ENCODE measurements at places on chromosomes 6 and 20. TPM values are rescaled to one million over a fixed set of nuclear protein-coding genes. Genes with fewer than 3 reads are reported as not detected.
A peak's percentile ranks its signal among the peaks of the same experiment; 100 is the strongest.

- H3K27me3 ChIP-seq: peaks cover 9% of the 10 kb centered on the region
- H3K4me3 ChIP-seq: no peak overlapping the region
- no peaks in the 10 kb centered on the region for H3K4me1 ChIP-seq
- H3K36me3 ChIP-seq: no peaks in the 10 kb centered on the region
- DNase-seq: no peak
- no peak overlapping the region for H3K27ac ChIP-seq
Observed at GRCh38 chr20:38325905-38326304, 20.4 kb upstream of the LBP start.

DNA sequence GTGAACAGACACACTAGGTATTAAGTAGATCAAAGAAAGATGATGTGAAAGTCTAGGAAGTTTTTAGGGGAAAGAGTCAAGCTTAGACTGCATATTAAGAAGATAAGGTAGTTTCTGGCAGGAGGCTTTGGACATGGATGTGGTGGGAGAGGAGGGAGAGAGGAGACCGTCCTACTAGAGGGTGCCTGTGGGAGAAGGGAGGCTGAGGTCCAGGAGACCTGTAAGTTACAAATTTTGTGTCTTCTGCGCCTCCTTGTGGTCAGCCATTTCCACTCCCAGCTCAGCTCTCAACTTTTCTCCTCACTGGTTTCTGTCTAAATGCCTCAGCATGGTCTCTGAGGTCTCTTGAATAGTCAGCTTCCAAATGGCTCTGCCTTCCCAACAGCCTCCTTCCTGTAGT, 193.5 kb downstream of the UNC5CL start:
- H3K27me3 ChIP-seq: peaks cover 11% of the 10 kb centered on the region
- H3K27ac ChIP-seq: no peak overlapping the region
- no peak overlapping the region for H3K4me3 ChIP-seq
- peak; percentile 10 for DNase-seq
- H3K36me3 ChIP-seq: no peaks in the 10 kb centered on the region

GRCh38 chr6:34295721-34296120, 46.9 kb upstream of the SMIM29 start:
- no peaks in the 10 kb centered on the region for H3K4me1 ChIP-seq
- H3K4me3 ChIP-seq: no peak overlapping the region
- H3K36me3 ChIP-seq: peaks cover 6% of the 10 kb centered on the region
- H3K27ac ChIP-seq: no peak overlapping the region

- DNase-seq: no peak
- H3K27me3 ChIP-seq: no peaks in the 10 kb centered on the region
- peaks cover 10% of the 10 kb centered on the region for H3K36me3 ChIP-seq
- no peak overlapping the region for H3K4me3 ChIP-seq
Observed at GRCh38 chr6:37309046-37309445, 44.7 kb upstream of the RNF8 start.

DNA sequence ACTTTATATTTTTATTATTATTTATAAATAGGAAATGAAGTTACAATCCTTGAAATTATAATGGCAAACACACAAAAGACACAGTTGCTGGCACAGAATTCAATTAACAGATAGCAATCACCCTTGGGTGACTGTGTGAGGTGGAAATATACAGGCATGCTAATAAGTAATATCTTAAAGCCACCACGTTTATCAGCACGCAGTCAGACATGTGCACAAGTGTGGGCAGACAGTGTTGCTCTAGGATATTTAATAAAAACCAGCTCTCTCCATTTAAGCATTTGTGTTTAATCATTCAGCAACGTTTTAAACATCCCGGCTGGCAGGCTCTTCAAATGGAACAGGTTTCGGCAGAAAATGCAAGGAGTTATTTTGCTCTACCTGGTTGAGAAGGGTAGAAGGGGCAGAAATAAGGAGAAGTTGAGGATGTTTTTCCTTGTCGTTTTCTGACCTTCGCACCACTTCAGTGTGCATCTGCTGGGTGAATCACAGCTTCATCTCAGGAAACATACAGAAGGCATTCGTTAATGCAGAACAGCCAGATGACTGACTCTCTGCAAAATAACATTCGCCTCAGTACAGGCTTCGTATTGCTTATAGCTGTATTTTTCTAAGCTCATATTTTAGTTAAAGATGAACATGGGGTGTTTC, 585.1 kb downstream of the QKI start:
- H3K4me1 ChIP-seq: peaks cover 4% of the 10 kb centered on the region
- H3K36me3 ChIP-seq: no peaks in the 10 kb centered on the region
- no peak overlapping the region for H3K27ac ChIP-seq
- DNase-seq: no peak
- H3K27me3 ChIP-seq: no peaks in the 10 kb centered on the region

DNA sequence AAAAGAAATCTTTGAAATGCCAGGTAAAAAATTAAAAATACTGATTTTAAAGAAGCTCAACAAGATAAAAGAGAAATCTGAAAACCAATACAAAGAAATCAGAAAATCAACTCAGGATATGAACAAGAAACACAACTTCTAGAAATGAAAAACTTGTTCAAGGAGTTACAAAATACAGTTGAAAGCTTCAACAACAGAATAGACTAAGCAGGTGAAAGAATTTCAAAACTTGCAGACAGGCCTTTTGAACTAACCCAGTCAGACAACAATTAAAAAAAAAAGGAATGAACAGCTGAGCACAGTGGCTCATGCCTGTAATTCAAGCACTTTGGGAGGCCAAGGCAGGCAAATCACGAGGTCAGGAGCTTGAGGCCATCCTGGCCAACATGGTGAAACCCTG, 57.8 kb downstream of the PDSS2 start:
- no peak overlapping the region for H3K27ac ChIP-seq
- no peaks in the 10 kb centered on the region for H3K4me1 ChIP-seq
- no peaks in the 10 kb centered on the region for H3K36me3 ChIP-seq
- no peaks in the 10 kb centered on the region for H3K27me3 ChIP-seq

DNA sequence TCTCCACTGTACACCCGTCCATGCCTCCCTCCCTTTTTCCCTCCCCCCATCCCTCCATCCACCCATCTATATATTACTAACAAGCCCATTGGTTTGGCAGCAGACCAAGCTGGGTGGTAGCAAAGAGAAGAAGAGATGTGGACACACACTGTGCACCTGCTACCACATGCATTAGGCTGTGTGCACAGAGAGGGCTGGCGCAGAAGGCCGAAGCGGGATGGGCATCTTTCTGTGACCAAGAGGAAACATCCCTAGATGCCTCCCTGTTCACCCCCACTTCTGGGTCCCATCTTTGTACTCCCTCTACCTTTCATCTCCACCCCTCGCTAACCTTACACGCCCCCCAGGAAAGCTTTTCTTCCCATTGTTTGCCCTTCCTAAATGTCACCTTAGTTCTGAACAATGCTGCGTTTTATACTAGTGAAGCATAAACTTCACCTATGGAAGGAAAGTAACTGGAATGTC, 64.9 kb upstream of the AFDN start:
- no peaks in the 10 kb centered on the region for H3K36me3 ChIP-seq
- DNase-seq: no peak
- no peak overlapping the region for H3K4me3 ChIP-seq
- H3K27me3 ChIP-seq: peaks cover 4% of the 10 kb centered on the region
- no peaks in the 10 kb centered on the region for H3K4me1 ChIP-seq
- H3K27ac ChIP-seq: no peak overlapping the region

- no peaks in the 10 kb centered on the region for H3K36me3 ChIP-seq
- peak; percentile 93 for DNase-seq
- no peak overlapping the region for H3K4me3 ChIP-seq
- no peaks in the 10 kb centered on the region for H3K27me3 ChIP-seq
- H3K4me1 ChIP-seq: peaks cover 29% of the 10 kb centered on the region
- peak overlapping the region; percentile 59 for H3K27ac ChIP-seq
Observed at GRCh38 chr6:154301839-154302752, 54.5 kb downstream of the IPCEF1 start.

- no peak overlapping the region for H3K4me3 ChIP-seq
- no peak for DNase-seq
- H3K4me1 ChIP-seq: no peaks in the 10 kb centered on the region
- no peaks in the 10 kb centered on the region for H3K36me3 ChIP-seq
- H3K27ac ChIP-seq: no peak overlapping the region
Observed at GRCh38 chr6:166411271-166411670, 28.5 kb upstream of the MPC1 start.

DNA sequence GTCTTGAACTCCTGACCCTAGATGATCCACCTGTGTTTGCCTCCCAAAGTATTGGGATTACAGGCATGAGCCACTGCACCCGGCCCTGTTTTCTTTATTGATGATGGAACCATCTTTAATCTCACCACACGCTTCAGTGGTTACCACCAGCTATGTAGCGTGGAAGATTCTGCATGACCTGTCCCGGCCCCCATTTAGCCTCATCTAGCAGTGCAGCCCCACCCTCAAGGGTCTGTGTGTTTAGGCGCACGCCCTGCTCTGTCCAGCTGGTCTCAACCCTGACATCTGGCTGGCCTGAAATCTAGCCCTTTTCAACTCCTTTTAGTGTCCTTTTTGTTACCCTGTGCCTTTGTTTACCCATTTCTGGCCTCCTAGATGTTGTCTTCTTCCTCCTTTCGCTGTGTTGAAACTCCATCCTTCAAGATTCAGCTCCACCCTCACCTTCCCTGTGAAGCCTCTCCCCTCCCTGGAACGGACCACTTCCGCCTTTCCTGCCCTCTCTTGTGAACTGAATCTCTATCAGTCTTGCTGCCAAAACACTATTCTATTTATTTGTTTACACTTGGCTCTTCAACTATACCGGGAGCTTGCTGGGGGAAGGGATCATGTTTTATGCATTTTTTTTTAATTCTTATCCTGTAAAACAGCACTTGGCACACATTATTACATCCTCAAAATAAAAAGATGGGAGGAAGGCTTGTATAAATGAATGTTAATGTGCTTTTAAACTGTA, 101.0 kb upstream of the MTHFD1L start:
- DNase-seq: no peak
- H3K27ac ChIP-seq: no peak overlapping the region
- no peak overlapping the region for H3K4me3 ChIP-seq
- H3K36me3 ChIP-seq: no peaks in the 10 kb centered on the region
- H3K4me1 ChIP-seq: peaks cover 23% of the 10 kb centered on the region

GRCh38 chr20:19099596-19100545, 112.6 kb upstream of the SLC24A3 start:
- no peak overlapping the region for H3K4me3 ChIP-seq
- H3K27me3 ChIP-seq: no peaks in the 10 kb centered on the region
- DNase-seq: no peak
- H3K27ac ChIP-seq: no peak overlapping the region
- no peaks in the 10 kb centered on the region for H3K4me1 ChIP-seq

- H3K27me3 ChIP-seq: no peaks in the 10 kb centered on the region
- peak overlapping the region; percentile 51 for H3K27ac ChIP-seq
- no peaks in the 10 kb centered on the region for H3K36me3 ChIP-seq
- peaks cover 22% of the 10 kb centered on the region for H3K4me1 ChIP-seq
- peak; percentile 98 for DNase-seq
Observed at GRCh38 chr6:160972111-160972510, 19.5 kb upstream of the MAP3K4 start.

- peak; percentile 97 for DNase-seq
- peaks cover 13% of the 10 kb centered on the region for H3K4me1 ChIP-seq
- peak within 1 kb of the TSS; percentile 85 for H3K4me3 ChIP-seq
- peak within 1 kb of the TSS; percentile 97 for H3K27ac ChIP-seq
- peaks cover 16% of the 10 kb centered on the region for H3K36me3 ChIP-seq
- no peaks in the 10 kb centered on the region for H3K27me3 ChIP-seq
Observed at GRCh38 chr6:89080281-89081128, at the start of gene PNRC1. TSS of gene PNRC1 (plus strand) at chr6:89080751. CDS start at chr6:89080895, 144 bp downstream.

GRCh38 chr20:31496761-31497295, 17.4 kb upstream of the HM13 start:
- H3K4me3 ChIP-seq: no peak overlapping the region
- H3K4me1 ChIP-seq: peaks cover 3% of the 10 kb centered on the region
- peaks cover 3% of the 10 kb centered on the region for H3K27me3 ChIP-seq
- no peak overlapping the region for H3K27ac ChIP-seq
- no peak for DNase-seq

GRCh38 chr6:105886066-105886813, 199.9 kb upstream of the PRDM1 start:
- no peaks in the 10 kb centered on the region for H3K4me1 ChIP-seq
- DNase-seq: no peak
- H3K4me3 ChIP-seq: no peak overlapping the region

GRCh38 chr20:38726804-38727606, 2.7 kb downstream of the SLC32A1 start:
- no peaks in the 10 kb centered on the region for H3K36me3 ChIP-seq
- H3K4me3 ChIP-seq: no peak overlapping the region
- no peak overlapping the region for H3K27ac ChIP-seq
- DNase-seq: no peak
- H3K27me3 ChIP-seq: peaks cover 92% of the 10 kb centered on the region

- H3K27me3 ChIP-seq: peaks cover 3% of the 10 kb centered on the region
- no peak for DNase-seq
Observed at GRCh38 chr6:2937627-2938003, 33.8 kb downstream of the SERPINB6 start.

DNA sequence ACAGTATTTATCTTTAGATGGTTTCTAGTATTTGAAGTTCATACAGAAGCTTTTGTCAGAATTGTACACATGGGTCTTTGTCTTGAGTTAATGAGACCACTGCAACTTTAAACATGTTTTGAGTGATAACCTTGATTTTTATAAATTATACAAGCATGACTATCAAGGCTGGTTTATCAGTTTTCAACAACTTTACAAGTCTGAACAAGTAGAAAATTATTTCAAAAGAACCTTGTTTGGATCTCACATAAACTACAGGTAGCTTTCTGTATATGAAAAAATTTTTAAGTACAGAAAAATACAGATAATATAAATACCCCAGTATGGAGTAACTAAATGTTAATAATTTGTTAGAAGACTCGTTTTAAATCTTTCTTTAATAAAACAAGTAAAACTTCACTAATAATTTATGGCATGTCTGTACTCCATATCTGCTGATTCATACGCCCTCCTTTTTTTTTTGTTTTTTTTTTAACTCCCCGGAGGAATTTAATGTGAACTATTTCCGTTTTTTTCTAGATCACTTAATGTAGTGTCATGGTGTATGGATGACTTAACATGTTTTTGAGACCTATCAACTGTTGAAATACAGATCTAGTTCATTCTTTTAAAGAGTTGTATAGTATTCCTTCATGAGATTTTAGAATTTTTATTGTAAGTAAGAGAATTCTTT, 18.3 kb downstream of the VAPB start:
- peak; percentile 30 for DNase-seq
- no peaks in the 10 kb centered on the region for H3K27me3 ChIP-seq
- H3K4me3 ChIP-seq: no peak overlapping the region
- peak overlapping the region; percentile 18 for H3K27ac ChIP-seq
- H3K4me1 ChIP-seq: peaks cover 18% of the 10 kb centered on the region

- peak overlapping the region; percentile 69 for H3K4me3 ChIP-seq
- peak; percentile 71 for DNase-seq
- H3K27me3 ChIP-seq: peaks cover 11% of the 10 kb centered on the region
- H3K27ac ChIP-seq: peak overlapping the region; percentile 49
Observed at GRCh38 chr6:90295854-90296340, 746 bp downstream of the BACH2 start.

Gene PAK5
- 0.19 TPM for total RNA-seq

Gene SPO11
- not detected for total RNA-seq

Gene GPLD1
- 0.75 TPM for total RNA-seq

Gene ZSCAN12
- total RNA-seq: 5.0 TPM

Gene RSPO3
- 4.5 TPM for total RNA-seq

Gene ENPP3
- total RNA-seq: 0.19 TPM

Gene BTNL2
- not detected for total RNA-seq

Gene ENPP1
- 7.1 TPM for total RNA-seq

Gene TPD52L1
- total RNA-seq: 32.4 TPM

Gene NOTCH4
- total RNA-seq: 0.57 TPM

Gene SLC22A2
- total RNA-seq: not detected
